Spleen (tissue), 13 donors: ENCODE measurements at places on chromosomes 5 and 9. TPM values are rescaled to one million over a fixed set of nuclear protein-coding genes. Genes with fewer than 3 reads are reported as not detected.

GRCh38 chr5:132486318-132487094, 4.1 kb downstream of the IRF1 start:
- DNase-seq, result no peak

The C5orf58 gene
- total RNA-seq, result not detected

DNA sequence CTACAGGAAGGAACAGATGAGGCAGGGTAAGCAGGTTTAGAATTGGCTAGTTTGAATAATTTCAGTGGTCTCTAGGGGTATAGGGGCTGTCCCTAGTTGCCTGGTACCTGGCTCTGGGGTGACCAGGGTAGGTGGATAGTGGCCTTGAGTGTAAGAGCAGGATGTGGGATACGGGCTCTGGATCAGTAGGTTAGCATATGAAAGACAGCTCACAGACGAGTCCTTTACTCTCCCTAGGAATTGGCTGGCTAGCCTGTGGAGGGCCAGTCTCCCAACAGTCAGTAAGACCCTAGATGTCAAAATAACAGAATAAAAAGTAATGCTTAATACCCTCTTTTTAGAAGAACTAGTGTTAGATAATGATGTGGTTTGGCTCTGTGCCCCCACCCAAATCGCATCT, 16.6 kb upstream of the C9orf152 start:
- DNase-seq, result no peak

GRCh38 chr9:107737987-107738743, 248.6 kb upstream of the KLF4 start:
- no peak for DNase-seq

GRCh38 chr9:125763394-125763801, 16.2 kb downstream of the PBX3 start:
- no peak for DNase-seq

DNA sequence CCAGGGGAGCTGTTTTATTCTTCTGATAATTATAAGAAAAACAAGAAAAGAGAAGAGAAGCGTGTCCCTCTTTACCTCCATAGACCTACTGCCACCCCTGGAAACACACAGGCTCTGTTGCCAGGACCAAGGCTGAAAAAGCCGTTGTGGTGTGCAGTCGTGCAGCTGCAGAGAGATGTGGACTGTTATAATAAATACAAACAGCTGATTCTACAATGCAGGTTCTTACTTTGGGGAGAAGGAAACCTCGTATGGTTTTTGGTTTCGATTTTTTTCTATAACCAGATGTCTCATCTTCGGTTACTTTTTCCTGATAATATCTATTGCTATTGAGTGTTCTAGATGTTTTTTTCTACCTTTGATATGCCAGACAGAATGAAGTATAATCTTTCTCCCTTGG, 28.1 kb downstream of the FYB1 start:
- no peak for DNase-seq

The TAS2R1 gene
- total RNA-seq, result not detected

DNA sequence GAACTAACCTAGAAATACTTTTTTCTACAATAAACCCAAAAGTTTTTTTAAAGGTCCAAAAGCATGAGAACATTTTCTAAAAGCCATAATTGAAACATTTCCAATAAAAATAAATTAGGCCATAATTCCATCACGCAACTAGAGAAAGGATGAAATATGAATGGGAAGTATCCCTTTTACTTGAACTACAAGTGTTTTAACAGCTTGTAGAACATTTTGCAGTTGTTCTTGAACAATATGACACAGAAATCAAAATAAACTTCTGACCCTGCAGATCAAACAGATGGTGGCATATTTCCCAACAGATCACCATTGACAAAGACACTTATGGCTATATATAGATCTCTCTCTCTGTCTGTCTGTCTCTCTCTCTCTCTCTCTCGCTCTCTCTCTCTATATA, 624.4 kb downstream of the PSAT1 start:
- DNase-seq, result no peak

GRCh38 chr5:99141534-99142128, 212.8 kb upstream of the CHD1 start:
- no peak for DNase-seq

The TLE4 gene
- total RNA-seq, result 89.5 TPM

- no peak for DNase-seq
These were observed 53.4 kb downstream of the PTCH1 start for GRCh38 chr9:95463148-95464060.

DNA sequence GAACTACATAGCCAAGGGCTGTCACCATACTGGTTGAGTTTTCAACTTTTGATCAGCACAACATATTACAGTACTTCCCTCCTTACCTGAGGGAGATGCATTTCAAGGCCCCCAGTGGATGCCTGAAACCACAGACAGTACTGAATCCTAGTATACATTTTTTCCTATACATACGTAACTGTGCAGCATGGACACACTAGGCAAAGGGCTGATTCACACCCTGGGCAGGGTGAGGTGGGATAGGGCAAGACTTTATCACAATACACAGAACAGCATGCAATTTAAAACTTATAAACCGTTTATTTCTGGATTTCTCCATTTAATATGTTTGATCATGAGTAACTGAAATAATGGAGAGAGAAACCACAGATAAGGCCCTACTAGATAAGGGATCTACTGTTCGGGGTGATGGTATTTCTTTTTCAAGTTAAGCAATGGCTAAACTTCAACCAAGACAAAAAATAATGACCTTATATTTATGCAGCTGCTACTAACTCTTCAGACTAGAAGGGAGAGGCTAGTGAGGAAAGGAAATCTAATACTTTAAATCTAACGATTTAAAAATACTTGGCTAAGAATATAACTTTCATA, 186.9 kb upstream of the GNA14 start:
- no peak for DNase-seq

The DDX4 gene
- not detected for total RNA-seq

GRCh38 chr9:20178197-20178596, 389.4 kb upstream of the SLC24A2 start:
- DNase-seq, result no peak

DNA sequence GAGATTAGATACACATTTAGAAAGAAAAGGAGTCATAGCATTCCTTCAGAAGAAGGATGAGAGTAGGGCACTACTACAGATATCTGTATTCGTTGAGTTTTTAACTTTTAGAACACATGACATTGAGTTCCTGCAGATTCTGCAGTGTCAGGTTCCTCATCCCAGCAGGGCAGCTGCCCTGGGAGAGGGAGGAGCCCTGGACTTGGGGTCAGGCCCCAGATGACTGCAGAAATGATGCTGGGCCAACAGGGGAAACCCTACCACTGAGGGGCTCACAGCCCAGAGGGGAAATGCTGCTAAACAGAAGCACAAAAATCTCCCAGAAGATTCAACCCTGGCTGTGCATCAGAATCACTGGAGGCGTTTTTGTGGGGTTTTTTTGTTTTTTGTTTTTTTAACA, 68.9 kb upstream of the TAF1L start:
- DNase-seq, result no peak

GRCh38 chr9:3578786-3579185, 53.0 kb upstream of the RFX3 start:
- DNase-seq, result no peak
